Urothelium cell line (cell line): ENCODE measurements at places on chromosomes 1 and 21.

DNA sequence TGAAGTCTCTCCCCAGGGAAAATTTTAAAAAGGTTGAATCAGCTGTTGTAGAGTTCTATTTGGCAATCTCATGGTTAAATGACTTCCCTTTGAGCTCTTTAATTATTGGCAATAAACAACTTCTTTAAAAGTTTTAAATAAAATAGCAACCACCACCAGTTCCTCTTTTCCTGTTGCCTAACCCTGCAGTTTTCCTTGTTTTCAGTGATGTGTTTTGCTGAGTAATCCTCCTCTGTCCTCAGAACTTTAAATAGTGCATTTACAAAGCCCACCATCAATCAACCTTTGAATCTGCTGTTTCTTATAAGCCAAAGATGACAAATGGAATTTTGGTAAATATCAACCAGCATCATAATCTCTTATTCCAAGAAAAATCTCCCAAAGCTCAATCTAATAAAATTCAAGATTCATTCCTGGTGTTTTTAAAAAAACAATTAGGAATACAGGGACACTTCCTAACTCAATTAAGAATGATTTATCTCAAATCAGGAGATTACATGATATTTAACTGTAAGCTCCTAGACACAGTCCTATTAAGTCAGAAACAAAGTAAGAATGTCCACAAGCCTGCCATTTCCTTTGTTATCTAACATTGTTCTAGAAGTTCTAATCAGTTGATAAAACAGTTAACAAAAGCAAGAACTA, 14.8 kb downstream of the AVPR1B start:
- DNase-seq: no peak

- DNase-seq: no peak
These were observed 28.4 kb downstream of the TRIM11 start for GRCh38 chr1:228378090-228378872.

- no peak for DNase-seq
These were observed 590.4 kb upstream of the PLXNA2 start for GRCh38 chr1:208834381-208835096.

GRCh38 chr21:34889320-34889675, 159.8 kb downstream of the RUNX1 start:
- DNase-seq: peak; percentile 35

DNA sequence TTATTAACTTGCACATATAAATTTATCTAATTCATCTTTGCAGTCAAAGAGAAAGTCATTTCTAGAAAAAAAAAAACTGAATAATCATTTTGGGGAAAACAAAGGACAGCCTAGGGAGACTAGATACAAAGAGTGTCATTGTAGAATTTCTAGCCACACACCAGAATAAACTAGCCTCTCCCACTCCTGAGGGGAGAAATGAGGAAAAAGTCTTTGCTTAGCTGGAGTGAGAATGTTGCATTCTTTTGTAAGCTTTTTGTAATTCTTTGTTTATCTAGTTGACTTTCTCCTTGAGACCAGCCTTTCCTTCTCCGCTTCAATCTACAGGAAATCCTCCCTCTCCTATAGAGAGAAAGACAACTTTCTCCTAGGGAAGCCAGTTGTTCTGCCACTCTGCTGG, 15.9 kb upstream of the CGN start:
- no peak for DNase-seq

- DNase-seq: no peak
These were observed 114.7 kb upstream of the IRF2BP2 start for GRCh38 chr1:234724516-234725176.

DNA sequence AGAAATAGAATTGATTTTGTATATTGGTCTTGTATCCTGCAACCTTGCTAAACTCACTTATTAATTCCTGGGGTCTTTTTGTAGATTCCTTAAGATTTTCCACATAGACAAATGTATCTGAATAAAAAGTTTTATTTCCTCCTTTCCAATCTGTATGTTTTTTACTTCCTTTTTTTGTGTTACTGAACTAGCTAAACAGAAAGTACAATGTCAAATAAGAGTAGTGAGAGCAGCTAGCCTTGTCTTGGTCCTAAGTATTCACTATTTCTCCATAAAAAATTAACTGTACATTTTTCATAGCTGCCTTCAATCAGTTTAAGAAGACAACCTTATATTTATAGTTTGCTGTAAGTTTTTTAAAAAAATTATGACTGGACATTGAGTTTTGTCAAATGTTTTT, 74.9 kb downstream of the FASLG start:
- no peak for DNase-seq

- DNase-seq: no peak
These were observed 58.2 kb downstream of the TBX19 start for GRCh38 chr1:168338589-168339503.

- no peak for DNase-seq
These were observed 12.3 kb downstream of the SLC44A3 start for GRCh38 chr1:94832446-94832845.

- DNase-seq: no peak
These were observed 179.7 kb upstream of the C1orf174 start for GRCh38 chr1:4079815-4080214.

DNA sequence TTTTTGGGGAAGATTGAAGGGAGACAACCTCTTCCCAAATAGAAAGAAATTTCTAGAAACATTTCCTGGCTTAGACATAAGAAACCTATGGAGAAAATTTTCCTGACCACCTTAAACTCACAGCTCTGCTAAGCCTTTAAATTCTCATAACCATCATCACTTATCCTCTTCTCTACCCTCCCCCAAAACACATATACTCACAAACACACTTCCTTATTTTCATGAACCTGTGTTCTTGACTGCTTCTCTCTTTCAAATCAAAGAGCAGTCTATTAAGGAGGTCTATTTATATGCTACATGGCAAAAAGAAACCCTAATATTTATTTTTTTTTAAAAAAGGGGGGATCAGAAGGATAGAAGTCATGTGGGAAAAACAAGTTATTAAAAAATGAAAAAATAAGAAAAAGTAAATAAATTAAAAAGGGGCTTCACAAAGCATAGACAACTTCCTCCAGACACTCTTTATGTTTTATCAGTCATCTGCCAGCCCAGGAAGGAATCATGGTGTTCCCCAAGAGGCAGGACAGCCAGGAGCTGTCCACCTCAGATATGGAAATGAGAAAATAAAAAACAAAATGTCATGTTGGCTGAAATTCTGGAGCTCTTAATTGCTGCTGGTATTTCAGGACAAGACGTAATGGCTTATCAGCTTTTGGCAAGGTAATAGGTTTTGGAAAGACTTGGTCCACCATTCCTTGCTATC, 12.8 kb upstream of the RGS2 start:
- DNase-seq: no peak

DNA sequence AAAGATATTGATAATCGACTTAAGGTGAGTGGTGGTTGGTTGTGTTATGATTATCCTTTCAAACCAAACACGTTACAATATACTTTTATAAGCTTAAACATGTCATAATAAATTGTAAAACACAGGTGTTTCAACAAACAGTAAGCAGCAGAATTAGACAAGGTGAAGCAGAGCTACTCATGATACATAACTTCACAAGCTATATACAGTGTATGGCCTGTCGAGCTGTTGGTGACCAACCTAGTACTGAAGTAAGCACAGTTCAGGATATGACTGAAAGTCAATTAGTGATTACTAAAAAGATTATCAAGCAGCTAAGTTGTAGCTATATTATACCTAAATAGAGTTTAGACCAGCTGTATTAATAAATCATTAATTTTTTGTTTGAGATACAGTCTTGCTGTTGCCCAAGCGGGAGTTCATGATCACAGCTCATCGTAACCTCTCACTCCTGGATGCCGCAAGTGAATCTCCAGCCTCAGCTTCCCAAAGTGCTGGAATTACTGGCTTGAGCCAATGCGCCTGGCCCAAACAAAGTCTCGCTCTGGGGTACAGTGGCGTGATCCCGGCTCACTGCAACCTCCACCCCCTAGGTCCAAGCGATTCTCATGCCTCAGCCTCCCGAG, 148.1 kb downstream of the EIF4G3 start:
- DNase-seq: no peak

- peak; percentile 55 for DNase-seq
These were observed 679 bp downstream of the ABL2 start for GRCh38 chr1:179228783-179229213.

- DNase-seq: no peak
These were observed 20.9 kb downstream of the USP48 start for GRCh38 chr1:21762022-21762404.

DNA sequence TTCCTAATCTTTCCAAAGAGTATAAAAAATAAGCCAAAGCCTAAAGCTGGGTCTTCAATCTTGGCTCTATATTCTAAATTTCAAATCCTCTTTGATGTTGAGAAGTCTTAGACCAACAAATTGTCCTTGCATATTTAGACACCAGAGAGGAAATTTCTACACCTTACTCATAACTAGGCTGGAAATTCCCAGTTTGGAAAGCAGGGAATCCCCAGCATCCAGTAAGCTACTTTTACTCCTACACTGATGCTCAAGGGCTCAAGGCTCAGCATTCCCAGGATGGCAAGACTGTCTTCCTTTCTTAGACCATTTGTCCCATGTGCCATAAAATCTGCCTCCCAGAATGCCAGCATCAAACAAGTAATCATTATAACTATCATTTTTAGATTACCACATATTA, 28.3 kb downstream of the PRDX6 start:
- DNase-seq: no peak

DNA sequence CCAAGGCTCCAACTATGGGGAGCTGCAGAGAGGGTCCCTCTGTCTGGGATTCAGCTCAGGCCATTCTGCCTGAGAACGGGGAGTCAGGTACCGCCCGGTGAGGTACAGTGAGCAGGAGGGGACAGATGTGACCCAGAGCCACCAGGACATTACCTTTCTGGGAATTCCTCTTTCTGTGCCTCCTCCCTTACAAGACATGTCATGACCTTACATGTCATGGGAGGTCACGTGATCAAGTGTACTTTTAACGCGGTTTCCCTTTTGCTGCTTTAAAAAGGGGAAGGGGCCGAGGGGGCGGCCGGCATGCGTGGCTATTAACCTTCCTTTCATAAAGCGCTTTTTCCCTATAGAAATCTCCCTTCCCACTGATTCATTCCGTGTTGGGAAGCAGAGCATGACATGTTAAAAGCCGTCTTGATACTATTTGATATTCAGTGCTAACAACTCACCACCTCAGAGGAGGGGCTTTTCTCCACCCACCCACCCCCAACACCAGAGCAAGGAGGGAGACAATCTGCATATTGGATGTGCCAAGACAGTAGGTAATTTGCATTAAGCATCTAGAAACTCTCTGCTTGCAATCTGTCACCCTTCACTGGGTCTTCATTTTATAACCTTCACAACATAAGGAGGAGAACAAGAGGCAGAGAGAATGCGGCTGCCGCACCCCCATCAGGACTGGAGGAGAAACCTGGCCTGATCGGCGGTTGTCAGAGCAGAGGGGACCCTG, 113.6 kb upstream of the VAMP3 start:
- DNase-seq: no peak

- DNase-seq: no peak
These were observed 10.0 kb downstream of the GJA8 start for GRCh38 chr1:147912553-147912952.

DNA sequence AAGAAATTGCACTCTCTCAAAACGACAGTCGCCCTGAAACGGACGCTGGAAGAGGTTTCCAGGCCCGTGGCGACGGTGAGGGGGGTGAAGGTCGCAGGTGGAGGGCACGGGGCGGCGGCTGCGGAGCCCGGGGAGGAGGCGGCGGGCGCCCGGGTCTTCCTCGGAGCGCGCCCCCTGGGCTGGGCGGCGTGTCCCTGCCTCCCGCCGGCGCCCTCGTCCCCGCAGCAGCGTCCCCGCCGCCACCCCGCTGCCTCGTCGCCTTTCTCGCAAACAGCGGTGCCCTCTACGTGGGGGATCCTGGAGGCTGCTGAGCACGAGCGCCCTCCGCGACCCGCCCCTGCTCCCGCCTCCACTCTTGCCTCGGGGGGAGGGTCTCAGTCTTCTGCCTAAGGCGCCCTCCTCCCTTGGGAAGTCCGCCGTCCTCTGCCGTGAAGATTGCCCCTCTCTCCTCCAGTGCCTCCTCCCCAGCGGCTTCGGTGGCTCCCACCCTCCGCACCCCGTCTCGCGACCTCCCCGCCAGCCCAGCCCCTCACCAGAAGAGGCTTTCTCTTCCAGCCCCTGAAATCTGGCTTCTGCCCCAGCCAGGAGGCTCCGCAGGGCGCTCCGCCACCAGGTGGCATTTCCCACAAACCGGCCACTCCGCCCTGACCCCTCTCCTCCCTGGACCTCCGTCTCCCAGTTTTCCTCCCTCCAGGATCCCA, 227.4 kb downstream of the SDCCAG8 start:
- no peak for DNase-seq

DNA sequence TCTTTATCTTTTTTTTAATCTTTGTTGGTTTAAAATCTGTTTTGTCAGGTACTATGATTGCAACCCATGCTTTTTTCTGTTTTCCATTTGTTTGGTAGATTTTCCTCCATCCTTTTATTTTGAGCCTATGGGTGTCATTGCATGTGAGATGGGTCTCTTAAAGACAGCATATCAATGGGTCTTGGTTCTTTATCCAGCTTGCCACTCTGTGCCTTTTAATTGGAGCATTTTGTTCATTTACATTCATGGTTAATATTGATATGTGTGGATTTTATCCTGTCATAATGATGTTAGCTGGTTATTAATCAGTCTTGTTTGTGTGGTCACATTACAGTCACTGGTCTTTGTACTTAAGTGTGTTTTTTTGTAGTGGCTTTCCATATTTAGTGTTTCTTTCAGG, 159.9 kb downstream of the CENPF start:
- DNase-seq: no peak

DNA sequence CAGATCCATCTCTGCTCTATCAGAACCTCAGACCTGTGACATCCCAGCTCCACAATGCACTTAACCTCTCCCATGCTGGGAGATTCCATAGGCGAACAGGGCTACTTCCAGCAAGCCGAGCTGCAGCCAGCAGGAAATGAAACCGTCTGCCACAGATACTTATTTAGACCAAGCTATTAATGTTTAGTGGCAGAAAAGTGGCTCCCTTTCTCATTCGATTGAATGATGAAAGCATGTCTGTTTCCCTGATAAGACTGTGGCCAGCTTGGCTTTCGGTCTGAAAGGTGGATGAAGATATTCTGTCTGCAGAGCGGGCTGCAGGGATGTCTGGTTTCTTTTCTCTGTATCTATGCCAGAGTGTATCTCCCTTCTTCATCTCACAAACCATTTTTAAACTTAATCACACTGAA, 146.4 kb downstream of the GREM2 start:
- peak; percentile 13 for DNase-seq

DNA sequence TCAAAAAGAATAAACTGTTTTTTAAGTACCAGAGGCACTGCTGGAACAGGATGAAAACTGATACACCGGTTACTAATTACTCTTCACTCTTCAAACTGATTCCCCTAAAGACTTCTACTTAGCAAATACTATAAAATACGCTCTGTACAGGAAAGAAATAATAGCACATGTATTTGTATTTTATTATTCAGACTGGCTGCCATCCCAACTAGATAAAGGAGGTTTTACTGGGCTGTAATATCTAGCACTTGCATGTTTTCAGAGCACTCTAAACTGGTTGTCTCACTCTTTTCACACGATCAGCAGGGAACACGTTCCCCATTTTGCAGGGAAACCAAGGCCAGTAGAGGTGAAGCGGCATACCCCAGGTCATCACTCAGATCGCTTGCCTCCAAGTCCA, 9.2 kb downstream of the SMIM12 start:
- DNase-seq: no peak

GRCh38 chr1:25922971-25923552, 16.8 kb upstream of the STMN1 start:
- DNase-seq: peak; percentile 32
